ENCODE measurements at places on chromosomes 5 and 9.

- DNase-seq = no peak
Observed at GRCh38 chr5:55541056-55541635, 6.4 kb upstream of the PLPP1 start.

GRCh38 chr5:93930098-93930497, 188.7 kb upstream of the POU5F2 start:
- DNase-seq = no peak

GRCh38 chr5:178372142-178372571, 139.6 kb upstream of the PHYKPL start:
- no peak for DNase-seq

DNA sequence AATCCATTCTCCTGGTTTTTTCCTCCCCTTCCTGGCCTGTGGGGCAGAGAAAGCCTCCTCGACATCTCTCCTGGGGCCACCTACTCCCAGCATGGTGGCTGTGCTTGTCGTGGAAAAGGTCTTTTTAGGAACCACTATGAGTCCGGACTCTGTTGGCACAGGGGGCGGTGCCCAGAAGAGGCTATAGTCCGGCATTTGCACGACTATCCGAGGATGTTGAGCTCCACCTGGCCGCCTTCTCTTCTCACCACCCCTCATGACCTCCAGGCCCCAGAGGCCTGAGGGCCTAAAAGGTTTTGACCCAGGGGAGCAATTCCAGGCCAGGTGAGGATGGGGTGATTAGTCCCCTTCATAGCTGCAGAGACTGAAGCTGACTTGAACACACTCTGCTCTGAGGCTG, 14.1 kb downstream of the CSF2 start:
- no peak for DNase-seq

GRCh38 chr5:878125-878524, 14.5 kb downstream of the BRD9 start:
- DNase-seq = no peak

DNA sequence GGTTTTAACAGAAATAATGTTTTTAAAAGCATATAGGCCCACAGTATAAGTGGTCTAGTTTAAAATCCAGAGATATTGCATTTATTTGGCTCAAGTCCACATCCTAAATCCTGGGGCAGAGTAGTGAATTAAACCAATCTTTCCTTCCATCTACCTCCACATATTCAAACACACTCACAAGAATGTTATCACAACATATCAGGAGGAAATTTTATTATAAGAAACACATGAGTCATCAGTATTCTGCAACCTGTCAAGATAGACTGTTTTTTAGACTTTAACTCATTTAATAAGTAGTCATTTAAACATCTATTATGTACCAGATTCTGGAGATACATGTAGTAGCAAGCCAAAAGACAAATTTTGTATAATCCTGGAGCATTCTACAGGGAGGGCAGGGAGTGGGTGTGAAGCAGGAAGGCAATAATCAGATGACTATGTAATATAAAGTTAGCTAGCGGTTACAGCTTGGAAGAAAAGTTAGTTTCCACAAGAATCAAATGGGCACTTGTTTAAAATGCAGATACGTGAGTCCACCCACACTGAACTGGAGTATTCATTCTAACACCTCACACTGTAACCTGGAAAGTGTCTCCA, 187.3 kb upstream of the PIK3R1 start:
- no peak for DNase-seq

DNA sequence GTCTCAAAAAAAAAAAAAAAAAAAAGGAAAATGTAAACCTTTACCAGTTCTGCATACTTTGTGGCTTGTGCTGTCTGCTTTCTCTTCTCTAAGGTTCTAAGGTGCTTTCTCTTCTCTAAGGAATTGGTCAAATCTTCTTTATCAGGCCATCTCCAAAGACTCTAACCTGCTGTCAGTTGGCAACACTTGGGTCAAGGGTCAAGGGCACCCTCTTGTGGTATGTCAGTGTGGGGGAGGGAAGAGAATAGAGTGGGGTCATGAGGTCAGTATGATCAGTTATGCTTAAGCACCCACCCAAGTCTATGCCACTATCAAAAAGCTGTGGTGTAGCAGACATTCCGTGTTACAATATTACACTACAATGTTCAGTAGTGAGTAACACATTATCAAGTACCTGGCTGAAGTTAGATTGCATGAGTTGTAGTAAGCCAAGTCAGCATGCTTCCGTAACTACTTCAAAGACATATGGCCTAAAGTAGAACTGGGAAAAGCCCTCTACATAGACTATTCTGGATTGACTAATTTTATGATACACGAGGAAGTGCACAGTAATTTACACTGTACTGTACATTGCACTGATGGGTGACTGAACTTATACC, 25.0 kb upstream of the CCL28 start:
- no peak for DNase-seq

- DNase-seq = no peak
Observed at GRCh38 chr5:168320805-168321204, 29.4 kb downstream of the WWC1 start.

DNA sequence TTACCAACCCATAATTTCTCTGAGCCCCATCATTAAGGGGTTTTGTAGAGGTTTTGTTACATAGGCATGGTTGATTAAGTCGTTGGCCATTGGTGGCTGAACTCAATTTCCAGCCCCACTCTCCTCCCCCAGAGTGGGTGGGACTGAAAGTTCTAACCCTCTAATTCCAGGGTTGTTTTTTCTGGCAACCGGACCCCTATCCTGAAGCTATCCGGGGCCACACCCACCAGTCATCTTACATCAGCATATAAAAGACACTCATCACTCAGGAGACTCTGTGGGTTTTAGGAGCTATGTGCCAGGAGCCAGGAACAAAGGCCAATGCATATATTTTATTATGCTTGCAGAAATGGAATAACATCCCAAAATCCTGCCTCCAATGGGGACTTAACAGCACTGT, 186.0 kb downstream of the NXNL2 start:
- no peak for DNase-seq

DNA sequence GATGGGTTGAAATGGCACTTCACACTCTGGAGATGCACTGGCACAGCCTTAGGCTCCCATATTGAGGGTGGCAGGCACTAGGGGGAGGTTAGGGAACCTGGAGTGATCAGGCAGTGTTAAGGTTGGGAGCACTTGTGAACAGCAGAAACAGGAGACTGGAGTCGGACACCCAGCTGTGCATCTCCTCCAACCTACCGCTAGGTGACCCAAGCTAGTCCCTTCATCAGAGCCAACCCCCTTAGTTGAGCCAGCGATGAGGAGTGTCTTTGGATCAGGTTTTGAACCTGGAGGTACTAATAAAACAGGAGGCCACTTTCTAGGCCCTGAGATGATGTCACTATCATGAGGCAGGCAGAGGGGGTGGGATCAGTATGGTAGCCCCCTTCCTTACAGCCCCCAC, 1.7 kb downstream of the ACTL7B start:
- DNase-seq = no peak

DNA sequence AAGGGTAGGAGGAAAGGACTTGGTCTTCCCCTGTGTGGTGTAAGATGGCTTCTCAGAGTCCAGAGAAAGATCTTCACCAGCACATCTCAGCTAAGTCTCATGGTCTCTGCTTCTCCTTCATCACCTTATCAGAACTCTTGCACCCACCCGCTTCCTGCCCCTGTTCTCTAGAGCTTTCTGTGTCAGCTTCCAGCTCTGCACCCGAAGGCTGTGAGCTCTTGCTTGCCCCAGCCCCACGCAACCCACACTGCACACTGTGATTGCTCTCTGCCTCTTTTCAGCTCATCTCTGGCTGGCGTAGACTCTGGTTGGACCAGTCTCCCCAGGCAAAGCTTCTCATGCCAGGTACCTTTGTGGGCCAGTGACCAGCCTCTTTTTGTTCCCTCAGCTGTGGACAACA, 93.2 kb upstream of the RAPGEF1 start:
- DNase-seq = no peak

DNA sequence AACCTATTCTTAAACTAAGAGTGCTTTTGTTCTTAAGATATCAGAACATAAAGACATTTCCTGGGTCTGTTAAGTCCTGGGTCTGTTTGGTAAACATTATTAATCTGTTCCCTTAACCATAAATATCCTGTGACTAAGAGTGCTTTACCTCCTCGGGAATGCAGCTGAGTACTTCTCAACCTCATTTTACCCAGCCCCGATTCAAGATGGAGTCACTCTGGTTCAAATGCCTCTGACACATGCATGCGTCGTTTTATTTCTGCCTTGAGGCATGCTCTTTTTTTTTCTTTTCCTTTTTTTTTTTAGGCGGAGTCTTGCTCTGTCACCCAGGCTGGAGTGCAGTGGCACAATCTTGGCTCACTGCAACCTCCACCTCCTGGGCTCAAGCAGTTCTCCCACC, 39.8 kb upstream of the FBXL17 start:
- DNase-seq = no peak

- no peak for DNase-seq
Observed at GRCh38 chr5:122228728-122229392, 83.2 kb upstream of the SNCAIP start.

DNA sequence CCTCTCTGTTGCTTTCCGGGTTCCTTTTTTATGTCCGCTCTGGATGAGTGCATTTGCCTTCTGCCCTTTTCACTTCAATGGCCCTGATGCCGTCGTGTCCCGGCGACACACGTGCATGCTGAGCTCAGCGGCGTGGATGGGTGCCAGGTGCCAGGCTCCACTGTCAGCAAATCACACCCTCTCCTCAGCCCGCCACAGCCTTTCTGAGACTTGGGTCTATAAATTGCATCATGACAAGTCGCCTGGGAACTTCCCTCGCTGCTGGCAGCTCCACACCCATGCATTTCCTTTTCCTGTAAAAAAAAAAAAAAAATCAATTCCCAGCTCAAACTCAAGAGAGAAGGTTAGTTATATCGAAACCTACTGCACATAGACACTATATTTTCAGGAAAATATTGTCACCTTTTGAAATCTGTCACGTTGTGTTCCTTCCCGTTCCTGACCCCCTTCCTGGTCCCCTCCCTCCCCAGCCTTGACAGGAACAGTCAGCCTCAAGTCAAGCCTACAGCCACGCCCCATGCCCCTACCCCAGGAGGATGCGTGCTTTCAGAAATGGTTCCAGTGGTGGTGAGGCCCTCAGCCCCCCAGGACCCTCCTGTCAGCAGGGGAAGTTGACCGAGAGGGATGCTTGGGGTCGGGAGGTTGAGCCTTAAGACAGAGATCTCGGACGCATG, 110.3 kb upstream of the PTCH1 start:
- no peak for DNase-seq

- no peak for DNase-seq
Observed at GRCh38 chr5:172856336-172856735, 22.3 kb downstream of the ERGIC1 start.

All from HS-27A (cell line).